ENCODE measurements at places on chromosomes 4 and X.

- DNase-seq, result no peak
Measured at GRCh38 chr4:52870225-52870624, 8.1 kb downstream of the RASL11B start.

DNA sequence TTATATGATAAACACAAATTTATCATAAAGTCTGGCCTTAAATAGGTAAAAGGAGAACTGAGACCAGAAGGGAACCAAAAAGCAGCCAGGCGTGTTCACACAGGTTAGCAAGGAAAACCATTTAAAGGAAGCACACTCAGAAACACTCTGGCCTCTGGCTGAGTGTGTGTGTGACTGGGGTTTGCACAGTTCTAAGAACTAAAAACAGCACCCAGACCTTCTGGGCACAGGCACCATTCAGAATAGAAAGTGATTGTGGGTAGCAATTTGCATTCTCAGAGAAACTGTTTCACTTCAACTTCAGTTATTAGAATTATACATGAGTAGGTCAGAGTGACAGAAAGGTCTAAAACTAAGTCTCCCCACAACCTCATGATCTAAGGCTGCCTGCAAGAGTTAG, 10.0 kb downstream of the GPR82 start:
- DNase-seq, result no peak

DNA sequence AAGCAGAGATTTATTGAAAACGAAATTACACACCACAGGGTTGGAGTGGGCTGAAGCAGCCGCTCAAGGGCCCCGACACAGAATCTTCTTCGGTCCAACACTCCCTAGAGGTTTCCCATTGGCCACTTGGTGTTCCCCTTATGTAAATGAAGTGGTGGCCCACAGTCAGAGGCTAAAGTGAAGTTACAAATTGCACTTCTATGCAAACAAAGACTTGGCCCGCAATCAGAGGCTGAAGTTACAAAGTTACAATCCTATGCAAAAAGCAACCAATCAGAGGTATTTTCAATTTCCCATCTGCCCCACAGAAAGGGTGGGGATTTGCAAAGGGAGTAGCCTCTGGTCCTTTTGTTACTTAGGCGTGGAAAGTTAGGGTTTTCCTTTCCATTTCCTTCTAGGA, 35.7 kb upstream of the SLC25A43 start:
- DNase-seq, result no peak

GRCh38 chr4:38223782-38224236, 263.6 kb downstream of the PTTG2 start:
- no peak for DNase-seq

GRCh38 chrX:33190016-33190415, 21.3 kb downstream of the DMD start:
- no peak for DNase-seq

DNA sequence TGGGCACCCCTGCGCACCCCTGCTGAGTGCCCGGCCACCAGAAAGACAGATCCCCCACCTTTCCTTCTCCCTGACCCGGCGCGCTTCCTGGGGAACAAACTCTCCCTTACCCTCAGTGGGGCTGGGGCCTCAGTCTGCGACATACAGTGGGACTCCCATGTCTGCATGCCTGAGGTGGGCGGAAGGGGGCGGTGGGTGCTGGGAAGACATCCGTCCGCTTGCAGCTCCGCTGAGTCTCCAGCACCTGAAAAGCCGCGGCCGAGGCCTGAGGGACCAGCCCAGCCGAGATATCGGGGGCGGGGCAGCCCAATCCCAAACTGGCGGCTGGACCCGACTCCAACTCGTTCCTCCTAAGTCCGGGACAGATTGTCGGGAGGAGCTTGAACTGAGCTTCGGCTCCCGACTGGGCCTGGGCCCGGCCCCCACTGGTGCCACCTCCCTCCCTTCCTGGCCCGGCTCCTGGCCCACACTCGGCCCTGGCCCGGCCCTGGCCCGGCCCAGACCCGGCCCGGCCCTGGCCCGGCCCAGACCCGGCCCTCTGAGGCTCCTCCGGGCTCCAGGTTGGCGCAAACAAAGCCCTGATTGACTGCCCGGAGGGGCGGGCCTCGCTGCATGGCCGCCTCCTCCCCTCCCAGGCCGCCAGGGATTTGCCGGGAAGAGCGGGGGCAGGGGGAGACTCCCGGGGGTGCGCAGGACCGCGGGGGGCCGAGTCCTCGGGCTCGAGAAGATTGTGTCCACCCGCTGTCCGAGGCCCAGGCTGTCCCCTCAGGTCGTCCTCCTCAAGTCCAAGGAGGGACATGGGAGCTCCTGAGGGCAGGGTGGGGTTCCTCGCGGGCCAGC, 877 bp upstream of the SLC16A2 start:
- DNase-seq, result no peak

DNA sequence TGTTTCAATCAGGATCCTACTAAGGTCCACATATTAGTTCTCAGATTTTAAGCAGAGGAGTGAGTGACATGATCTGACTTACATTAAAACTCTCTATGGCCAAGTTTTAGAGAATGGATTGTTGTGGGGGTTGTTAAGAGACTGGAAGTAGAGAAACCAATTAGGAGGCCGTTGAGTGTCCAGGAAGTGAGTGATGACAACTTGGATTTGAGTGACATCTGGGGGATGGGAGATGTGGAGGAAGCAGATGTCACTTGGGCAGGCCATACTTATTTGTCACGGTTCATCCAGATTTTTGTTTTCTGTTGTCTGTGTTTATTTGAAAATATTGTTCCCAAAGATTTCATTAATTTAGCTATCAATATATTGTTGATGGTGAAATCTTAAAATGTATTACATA, 28.3 kb downstream of the ADD1 start:
- no peak for DNase-seq

DNA sequence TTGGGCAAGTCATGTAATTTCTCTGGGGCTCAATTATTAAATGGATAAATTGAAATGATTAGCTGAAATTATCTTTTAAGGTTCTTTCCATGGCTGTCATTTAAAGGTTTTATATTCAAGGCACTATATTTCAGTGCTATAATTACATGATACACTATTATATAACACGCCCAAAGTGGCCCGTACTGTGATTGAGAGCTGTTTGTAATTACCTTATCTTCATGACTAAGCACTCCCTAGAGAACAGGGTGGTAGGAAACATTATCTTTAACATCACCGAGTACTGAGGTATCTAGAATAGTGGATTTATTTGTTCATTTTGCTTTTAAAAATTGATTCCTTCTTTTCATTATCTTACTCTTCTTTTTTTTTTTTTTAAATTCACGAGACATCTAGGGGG, 79.0 kb downstream of the DIAPH2 start:
- no peak for DNase-seq

DNA sequence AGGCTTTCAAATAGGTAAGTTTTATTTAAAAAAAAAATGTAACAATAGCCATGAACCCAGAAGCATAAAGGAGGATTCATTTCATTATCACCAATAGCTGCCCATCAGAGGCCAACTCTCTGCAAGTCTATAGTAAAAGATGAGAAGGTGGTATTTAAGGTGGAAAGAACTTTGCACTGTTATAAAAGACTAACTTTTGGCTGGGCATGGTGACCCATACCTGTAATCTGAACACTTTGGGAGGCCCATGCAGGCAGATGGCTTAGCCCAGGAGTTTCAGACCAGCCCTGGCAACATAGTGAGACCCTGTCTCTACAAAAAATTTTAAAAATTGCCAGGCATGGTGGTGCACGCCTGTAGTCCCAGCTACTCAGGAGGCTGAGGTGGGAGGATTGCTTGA, 43.3 kb downstream of the RPS3A start:
- DNase-seq, result no peak

GRCh38 chr4:53830511-53830910, 233.9 kb downstream of the CHIC2 start:
- DNase-seq, result no peak

DNA sequence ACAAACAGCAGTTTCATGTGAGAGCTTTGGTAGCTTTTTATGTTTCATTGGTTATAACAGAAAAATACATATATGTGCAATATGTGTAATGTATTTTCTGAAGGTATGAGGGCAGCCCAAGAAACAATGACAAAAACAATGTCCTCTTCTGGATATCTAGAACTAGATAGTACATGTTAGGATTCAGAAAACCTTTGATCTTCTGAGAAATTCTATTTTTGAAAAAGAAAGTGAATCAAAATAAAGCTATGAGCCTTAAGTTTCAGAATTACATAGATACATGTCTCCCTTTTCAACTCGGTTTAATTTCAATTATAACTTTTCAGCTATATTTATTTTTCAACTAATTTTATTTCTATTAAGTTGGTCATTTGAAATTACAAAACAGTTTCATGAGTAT, 131.9 kb downstream of the REELD1 start:
- DNase-seq, result no peak

GRCh38 chr4:113574636-113575103, 186.9 kb downstream of the CAMK2D start:
- no peak for DNase-seq

DNA sequence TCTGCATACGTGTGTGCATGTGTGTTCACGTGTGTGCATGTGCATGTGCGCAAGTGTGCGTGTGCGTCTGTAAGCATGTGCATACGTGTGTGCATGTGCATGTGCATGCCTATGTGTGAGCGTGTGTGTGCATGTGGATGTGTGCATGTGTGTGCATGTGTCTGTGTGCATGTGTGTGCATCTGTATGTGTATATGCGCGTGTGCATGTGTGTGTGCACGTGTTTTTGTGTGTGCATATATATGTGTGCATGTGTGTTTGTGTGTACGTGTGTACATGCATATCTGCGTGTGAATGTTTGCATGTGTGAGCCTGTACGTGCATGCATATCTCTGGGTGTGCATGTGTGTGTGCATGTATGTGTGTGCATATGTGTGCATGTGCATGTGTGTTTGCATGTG, 35.7 kb upstream of the DRD5 start:
- DNase-seq, result no peak

- no peak for DNase-seq
Measured at GRCh38 chr4:108359986-108360681, 191.4 kb upstream of the LEF1 start.

- no peak for DNase-seq
Measured at GRCh38 chrX:94961730-94962129, 1287.7 kb downstream of the FAM133A start.

GRCh38 chr4:86831262-86832130, 17.7 kb downstream of the SLC10A6 start:
- no peak for DNase-seq

- no peak for DNase-seq
Measured at GRCh38 chrX:34624416-34624815, 32.7 kb downstream of the TMEM47 start.

- no peak for DNase-seq
Measured at GRCh38 chr4:148964456-148964855, 522.2 kb upstream of the NR3C2 start.

DNA sequence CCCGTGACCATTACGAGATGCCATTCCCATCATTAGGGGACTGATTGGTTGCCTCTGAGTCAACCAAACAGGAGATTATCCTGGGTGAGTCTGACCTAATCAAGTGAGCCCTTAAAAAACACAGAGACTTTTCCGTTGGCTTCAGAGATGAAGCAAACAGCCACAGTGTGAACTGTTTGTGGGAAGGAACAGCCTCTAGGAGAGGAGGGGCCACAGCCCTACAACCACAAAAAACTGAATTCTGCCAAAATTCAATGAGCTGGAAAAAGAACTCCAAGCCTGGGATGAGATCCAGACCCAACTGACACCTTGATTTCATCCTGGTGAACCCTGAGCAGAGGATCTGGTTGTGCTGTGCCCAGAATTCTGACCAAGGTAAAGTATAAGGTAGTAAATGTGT, 31.3 kb upstream of the TBL1X start:
- no peak for DNase-seq

DNA sequence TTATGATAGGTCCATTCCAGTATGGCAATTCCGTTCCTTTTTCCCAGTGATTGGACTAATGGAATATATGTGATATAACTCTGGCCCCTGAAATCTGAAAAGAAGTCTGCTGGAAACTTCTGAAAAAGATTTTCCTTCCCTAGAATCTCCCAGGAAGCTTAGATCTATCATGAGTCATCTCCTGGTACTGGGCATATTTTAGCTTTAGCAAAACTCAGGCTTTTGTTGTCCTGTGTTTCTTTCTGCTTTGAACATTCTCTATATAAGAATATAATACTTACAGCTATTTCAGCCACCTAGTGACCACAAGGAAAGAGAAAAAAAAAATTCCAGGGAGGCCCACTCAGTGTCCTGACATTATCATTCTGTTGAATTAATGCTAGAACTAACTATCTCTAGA, 597.2 kb upstream of the GRIA3 start:
- no peak for DNase-seq

- no peak for DNase-seq
Measured at GRCh38 chr4:149168645-149169044, 647.0 kb downstream of the IQCM start.

DNA sequence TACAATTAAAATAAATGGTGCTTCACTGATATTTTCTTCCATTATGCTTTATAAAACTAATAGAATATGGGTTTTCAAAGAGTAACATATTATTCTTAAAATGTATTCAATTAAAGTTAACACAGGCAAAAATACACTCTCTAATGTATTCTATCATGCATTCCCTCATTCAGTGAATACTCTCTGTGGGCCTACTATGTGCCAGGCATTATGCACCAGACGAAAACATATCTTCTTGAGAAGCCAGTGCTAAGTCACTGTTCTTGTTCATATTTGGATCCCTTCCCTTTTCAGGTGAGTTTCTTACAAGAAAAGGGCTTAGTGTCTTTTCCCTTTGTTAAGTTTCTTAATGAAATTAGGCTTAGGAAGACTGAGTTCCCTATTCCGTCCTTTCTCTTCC, 58.1 kb downstream of the NAF1 start:
- no peak for DNase-seq

DNA sequence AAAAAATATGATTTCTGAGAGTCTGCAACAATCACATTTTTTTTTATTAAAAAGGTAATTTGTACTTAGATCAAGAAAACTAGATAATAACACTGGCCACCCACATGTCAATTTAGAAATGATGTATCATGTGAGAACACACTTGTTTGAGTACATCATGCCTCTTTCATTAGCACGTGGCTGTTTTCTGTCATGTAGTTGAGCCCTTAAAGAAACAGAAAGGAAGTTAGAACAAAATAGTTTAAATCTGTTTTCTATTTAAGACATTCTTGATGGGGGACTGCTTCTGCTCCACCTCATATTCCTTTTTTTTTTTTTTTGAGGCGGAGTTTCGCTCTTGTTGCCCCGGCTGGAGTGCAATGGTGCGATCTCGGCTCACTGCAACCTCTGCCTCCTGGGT, 207.5 kb downstream of the NSUN7 start:
- no peak for DNase-seq

GRCh38 chrX:79094075-79094832, 50.2 kb upstream of the GPR174 start:
- no peak for DNase-seq

DNA sequence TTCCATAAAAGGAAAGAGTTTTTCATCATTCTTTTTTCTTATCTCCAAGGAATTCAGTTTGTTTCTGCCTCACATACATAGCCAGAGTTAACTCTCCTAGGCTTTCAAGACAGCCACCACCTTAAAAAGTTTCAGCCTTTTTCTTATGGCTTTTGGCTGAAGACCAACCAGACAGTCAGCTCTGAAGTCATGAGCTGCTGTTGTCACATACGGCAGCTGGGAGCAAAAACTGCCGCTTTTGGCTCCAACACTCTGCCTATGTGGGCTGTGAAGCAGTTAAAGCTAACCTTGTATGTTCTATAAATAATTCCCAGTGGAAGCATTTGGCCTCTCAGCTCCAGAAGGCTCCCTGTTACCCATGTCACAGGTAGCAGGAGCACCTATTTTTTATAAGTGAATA, 104.1 kb downstream of the KLHL4 start:
- DNase-seq, result no peak
